ENCODE measurements at places on chromosomes 13 and 19. TPM values are rescaled to one million over a fixed set of nuclear protein-coding genes. Genes with fewer than 3 reads are reported as not detected.

DNA sequence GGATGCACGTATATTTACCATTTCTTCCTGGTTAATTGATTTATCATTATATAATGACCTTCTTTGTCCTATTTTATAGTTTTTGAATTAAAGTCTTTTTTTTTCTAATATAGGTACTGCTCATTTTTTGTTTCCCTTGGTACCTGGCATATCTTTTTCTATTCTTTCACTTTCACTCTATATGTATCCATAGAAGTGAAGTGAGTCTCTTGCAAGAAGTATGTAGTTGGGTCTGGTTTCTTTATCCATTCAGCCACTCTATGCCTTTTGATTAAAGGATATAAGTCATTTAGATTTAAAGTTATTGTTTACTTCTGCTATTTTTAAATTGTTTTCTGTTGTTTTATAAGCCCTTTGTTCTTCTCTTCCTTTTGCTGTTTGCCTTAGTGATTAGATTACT lies 194.3 kb upstream of the SLITRK6 start:
- no peak overlapping the region for H3K4me3 ChIP-seq
- no peaks in the 10 kb centered on the region for H3K27me3 ChIP-seq
- no peaks in the 10 kb centered on the region for H3K4me1 ChIP-seq
- H3K27ac ChIP-seq = no peak overlapping the region

DNA sequence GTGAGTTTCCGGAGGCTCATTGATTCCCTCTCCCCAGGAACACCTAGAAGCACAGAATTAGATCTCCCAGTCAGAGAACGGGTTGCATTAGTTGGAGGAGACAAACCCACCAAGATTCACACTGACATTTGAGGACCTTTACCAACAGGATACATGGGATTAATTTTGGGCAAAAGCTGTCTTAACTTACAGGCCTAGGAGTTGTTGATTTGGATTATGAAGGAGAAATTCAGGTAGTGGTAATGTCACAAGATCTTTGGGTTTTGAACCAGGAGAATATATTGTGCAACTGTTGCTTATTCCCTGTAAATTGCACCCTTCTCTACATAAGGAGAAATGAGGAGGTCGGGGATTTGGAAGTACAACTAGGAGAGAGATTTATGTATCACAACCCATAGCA lies 38.0 kb downstream of the POSTN start:
- no peak overlapping the region for H3K27ac ChIP-seq
- H3K36me3 ChIP-seq = no peaks in the 10 kb centered on the region
- DNase-seq = no peak
- no peaks in the 10 kb centered on the region for H3K27me3 ChIP-seq

DNA sequence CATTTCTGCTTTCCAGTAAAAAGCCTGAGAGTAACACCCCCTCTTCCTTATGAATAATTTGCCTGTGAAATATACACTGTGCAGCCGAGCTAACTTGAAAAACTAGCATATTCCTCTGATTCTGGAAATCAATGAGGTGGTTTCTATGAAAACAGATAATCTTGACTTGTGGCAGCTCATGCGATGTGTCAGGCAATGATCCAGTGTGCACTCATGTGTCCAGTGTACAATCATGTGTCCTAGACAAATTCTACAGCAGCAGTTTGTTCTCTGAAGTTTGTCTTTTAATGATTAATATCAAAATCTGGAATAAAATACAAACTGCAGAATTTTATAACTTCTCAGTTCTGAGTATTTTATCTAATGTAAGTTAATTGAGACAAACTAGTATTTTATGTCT lies 2213.9 kb upstream of the PCDH20 start:
- no peak for DNase-seq
- H3K27me3 ChIP-seq = no peaks in the 10 kb centered on the region
- H3K4me1 ChIP-seq = no peaks in the 10 kb centered on the region
- no peaks in the 10 kb centered on the region for H3K36me3 ChIP-seq
- H3K27ac ChIP-seq = no peak overlapping the region
- no peak overlapping the region for H3K4me3 ChIP-seq

- DNase-seq = no peak
- H3K4me1 ChIP-seq = peaks cover 12% of the 10 kb centered on the region
- H3K4me3 ChIP-seq = no peak overlapping the region
- no peaks in the 10 kb centered on the region for H3K36me3 ChIP-seq
- H3K27me3 ChIP-seq = no peaks in the 10 kb centered on the region
These were observed 17.6 kb upstream of the RASA3 start for GRCh38 chr13:114149774-114150740.

The SLITRK6 gene
- total RNA-seq = 14.6 TPM

GRCh38 chr13:36920616-36921185 lies 663 bp upstream of the SMAD9 start:
- peaks cover 8% of the 10 kb centered on the region for H3K4me1 ChIP-seq
- H3K27ac ChIP-seq = peak overlapping the region; percentile 6
- DNase-seq = no peak
- no peaks in the 10 kb centered on the region for H3K27me3 ChIP-seq
- no peaks in the 10 kb centered on the region for H3K36me3 ChIP-seq
- peak overlapping the region; percentile 74 for H3K4me3 ChIP-seq
